ENCODE measurements at places on chromosomes 5 and 9. TPM values are rescaled to one million over a fixed set of nuclear protein-coding genes. Genes with fewer than 3 reads are reported as not detected.

IRX2 gene
- 23.2 TPM for polyA plus RNA-seq

NXNL2 gene
- 2.7 TPM for polyA plus RNA-seq

DNA sequence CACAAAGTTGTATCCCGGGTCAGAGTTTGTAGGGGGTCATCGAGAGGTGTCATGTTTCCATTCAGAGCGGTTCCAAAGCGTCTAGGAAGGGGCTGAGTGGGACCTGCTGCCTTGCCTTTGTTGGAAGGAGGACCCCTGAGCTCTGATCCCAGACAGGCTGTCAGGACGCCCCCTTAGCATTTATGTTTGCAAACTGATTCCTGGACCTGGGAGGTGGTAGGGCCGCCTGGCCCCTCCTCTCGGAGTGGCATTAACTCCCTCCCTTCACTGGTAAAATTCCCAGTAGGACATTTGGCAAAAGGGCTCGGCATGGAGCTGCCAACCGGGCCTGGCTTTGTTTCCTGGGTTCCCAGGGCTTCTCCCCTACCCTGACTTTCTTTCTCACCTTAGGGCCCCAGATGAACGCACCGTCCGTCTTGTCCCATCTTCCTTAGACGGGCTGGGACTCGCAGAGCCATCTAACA lies 2.5 kb downstream of the JADE2 start:
- DNase-seq: no peak

DNA sequence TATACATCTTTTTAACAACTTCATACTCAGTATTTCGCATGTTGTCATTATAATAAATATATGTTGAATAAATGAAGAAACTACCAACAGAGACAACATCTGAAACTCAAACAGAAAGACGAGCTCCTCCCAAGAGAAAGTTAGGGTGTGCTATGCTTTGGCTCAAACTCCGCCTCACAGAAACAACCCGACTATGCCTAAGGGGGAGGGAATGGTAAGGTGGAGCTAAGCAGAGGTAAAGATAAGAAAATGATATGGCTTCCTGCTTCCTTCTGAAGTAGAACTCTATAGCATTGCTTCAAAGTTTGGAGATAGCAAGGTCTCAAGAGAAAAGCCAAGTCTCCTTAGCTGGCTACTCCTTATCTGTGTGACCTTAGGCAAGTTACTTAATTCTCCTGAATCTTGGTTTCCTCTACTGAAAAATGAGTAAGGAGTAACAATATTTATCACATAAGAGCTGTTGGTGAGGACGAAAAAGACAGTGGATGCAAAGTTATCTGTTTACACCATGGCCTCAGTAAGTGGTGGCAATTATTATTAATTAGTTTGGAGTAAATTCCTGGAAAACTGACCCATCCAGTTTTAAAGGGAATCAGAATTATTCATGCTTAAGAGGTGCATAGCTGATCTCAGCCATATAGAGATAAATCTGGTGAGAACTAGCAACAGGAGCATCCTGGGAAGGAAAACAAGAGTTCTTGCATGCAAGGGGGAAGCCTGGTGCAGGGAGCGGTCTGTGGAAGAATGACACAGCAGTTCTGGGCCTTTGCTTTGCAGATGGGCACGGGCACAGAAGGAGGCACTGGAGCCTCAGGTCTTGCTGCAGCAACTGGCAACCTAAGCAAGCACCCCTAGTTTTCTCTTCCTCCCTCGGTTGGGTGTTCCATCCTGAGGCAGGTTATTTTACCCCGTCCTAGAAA lies 73.3 kb downstream of the GLIS3 start:
- no peak for DNase-seq

SPINK6 gene
- not detected for polyA plus RNA-seq

TRPM3 gene
- polyA plus RNA-seq: 16.7 TPM

DNA sequence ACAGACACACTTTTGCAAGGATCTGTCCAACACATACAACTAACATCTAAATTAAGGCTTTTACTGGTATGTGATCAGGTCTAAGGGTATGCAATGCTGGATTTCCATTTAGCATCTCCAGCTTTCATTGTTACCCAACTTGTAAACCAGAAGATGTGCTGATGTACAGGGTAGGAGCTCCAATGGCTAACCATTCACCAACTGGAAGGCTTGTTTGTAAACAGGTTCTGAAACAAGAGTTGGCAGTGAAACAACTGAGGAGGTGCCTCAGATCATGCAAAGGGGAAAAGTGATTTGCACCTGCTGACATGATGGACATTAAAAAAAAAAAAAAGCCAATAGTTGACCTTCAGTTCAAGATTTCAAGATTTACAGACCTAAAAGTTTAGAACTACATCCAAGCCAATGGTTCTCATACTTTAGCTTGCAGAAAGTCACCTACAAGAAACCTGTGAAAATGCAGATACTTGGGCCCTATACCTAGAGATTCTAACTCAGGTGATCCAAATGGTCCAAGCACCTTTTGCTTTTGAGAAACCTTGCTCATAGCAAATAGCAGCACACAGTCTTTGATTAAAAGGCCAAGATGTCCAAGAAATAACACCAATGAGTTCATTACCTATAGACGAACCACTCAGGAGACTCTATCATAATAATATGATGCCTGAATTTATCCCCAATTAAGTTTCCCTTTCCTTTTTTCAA lies 64.0 kb upstream of the GLRX start:
- no peak for DNase-seq

DNA sequence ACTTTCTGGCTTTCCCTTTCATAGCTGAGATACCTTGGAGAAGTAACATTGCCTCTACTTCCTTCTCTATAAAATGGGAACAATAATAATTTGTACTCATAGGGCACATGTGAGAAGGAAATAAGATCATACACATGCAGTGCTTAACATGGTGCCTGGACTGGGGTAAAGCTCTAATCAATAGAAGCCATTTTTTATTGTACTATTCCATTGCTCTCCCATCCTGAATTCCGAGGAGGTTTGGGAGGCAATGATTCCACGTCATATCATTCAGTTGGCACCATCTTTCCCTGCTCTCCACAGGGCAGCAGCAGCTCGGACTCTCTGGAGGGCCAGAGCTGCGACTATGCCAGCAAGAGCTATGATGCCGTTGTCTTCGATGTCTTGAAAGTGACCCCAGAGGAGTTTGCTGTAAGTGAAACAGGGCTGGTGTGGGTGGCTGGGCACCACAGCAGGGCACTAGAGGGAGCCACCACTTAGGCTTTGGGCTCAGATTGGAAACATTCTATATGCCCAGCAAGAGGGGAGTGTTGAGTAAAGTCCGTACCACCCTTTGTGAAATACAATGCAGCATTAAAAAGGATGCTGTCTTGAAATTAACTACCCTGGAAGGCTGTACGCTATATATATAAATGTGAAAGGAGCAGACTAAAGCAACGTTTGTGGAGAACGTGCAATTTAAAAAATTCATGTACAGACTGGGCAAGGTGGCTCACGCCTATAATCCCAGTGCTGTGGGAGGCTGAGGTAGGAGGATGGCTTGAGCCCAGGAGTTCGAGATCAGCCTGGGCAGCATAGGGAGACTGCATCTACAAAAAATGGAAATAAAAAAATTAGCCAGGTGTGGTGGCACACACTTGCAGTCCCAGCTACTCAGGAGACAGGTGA lies 51.2 kb downstream of the RALGPS1 start:
- no peak for DNase-seq

OR5C1 gene
- not detected for polyA plus RNA-seq

SPATA31D1 gene
- polyA plus RNA-seq: not detected

DNA sequence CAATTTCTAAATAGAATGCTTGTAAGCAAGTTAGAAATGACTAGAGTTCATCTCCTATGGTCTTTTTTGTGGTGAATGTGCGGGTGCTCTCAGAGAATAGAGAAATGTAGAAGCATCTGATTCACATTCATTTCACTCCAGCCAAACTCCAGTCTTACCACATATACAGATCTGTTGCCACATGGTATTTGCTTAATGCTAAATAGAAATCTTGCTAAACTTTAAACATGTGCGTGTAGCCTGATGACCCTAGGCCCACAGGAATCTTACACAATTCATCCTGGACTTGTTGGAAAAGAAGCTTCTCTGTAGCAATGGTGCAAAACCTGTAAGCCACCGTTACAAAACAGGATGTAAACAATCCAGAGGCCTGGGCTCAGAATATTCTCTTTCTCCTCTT lies 135.2 kb downstream of the PCSK1 start:
- no peak for DNase-seq

FBXL17 gene
- polyA plus RNA-seq: 34.0 TPM

DNA sequence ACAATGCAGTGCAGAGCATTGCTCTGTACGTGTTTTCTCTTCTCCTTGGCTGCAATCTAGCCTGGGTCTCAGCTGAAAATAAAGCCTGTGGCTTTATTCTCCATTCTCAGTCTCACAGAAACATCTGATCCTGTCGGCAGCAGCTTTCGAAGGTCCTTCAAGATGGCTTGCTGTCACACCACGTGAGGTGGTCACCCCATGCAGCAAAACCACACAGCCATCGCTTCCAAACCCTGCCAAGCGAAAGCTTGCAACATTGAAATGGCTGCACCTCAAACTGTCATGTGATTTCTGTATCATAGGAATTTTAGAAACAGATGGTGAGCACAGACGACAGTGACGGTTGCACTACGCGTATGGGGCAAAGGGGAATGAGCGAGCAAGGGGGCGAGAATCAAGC lies 98.5 kb upstream of the SMARCA2 start:
- peak; percentile 84 for DNase-seq

- DNase-seq: no peak
Measured at GRCh38 chr5:68592351-68592750, 376.8 kb downstream of the PIK3R1 start.

GRCh38 chr9:18020121-18020745 lies 441.4 kb downstream of the SH3GL2 start:
- DNase-seq: no peak

- DNase-seq: no peak
Measured at GRCh38 chr5:6822068-6822467, 108.8 kb downstream of the TENT4A start.

DNA sequence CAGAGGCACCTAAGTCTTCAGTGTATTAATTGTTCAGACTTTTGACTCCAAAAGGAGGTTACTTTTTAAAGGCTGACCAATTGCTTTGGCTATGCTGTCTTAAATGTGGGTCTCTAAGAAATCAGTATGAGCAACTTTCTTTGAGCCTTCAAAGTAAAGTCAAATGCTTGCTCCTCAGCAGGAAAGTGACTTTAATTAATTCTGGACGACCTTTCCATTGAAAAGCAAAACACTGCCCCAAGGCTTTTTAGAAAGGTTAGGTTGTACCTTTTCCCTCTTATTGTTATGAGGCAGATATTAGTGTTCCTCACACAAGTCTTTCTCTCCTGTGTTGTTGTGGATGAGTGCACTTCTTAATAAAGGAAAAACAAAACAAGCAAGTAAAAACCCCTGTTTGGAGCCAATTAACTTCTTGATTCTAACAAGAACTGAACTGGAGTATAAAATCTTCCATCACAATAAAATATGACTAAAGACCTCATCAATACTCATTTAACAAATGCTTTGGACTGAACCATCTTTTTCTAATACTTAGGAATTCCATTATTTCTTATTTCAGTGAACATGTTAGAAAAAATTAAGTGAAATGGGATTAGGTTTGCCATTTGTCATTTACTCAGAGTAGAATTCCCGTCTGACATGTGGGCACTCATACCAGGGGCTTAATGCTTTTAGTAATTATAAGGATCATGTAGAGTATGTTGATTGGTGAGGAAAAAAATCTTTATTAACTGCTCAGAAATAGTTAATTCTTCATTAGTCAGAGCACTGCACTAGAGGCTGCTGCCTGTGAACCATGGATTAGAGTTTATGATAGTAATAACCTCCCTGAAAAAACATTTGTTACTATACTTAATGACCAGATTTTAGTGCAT lies 159.1 kb upstream of the ZNF608 start:
- DNase-seq: no peak

- no peak for DNase-seq
Measured at GRCh38 chr9:106056328-106056727, 362.0 kb downstream of the TMEM38B start.

KIAA0825 gene
- polyA plus RNA-seq: 2.9 TPM

GRCh38 chr5:61525512-61526206 lies 193.6 kb downstream of the ZSWIM6 start:
- DNase-seq: peak; percentile 26

DNA sequence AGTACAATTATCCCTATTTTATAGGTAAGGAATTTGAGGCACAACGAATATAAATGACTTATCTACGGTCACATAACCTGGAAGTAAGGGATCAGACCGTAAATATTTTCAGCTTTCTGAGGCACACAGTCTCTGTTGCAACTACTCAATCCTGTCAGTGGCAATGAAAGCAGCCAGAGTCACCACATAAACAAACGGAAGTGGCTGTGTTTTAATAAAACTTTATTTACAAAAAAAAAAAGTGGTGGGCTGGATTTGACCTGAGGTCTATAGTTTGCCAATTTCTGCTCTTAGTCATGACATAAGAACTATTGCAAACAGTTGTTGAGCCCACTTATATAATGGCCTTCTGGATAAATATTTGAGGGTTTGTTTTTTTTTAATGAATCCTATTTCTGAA lies 29.6 kb downstream of the ZNF366 start:
- no peak for DNase-seq

DNA sequence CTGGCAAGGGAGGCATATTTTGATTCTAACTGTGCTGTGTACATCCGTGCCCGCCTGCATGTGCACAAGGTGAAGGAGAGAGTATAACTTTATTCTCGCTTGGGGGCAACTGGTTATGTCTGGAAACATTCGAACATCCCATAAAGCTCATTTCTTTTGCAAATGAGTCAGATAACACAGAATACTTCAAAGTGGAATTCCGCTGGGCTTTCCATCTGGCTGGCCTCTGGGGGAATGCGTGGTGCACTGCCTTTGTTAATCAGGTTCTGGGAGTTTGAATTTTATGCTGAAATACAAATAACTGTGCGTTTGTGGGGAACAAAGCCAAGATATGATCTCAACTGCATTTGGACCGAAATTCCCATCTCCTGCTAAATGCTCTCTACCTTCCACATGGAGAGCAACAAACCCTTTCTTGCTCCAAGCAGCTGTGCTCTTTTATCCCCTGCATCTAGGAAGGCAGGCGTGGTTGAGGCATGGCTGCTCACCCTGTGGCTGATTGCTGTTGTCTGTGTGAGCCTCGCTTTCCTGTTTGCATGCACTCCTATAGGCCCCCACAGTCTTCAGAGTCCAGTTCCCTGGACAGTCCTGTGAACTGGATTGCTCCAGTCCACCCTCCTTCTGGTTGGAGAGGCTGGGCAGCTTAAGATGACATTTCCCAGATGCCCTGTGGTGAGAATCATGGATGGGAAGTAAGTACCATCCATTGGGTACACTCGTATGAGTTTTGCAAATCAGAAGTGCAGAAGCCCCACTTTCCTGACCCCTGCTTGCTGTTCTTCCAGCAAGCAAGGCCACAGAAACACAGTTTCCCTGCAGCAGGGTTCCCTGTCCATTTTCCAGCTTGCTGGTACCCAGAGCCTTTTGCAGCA lies 82.9 kb upstream of the ALDH1B1 start:
- no peak for DNase-seq

DNA sequence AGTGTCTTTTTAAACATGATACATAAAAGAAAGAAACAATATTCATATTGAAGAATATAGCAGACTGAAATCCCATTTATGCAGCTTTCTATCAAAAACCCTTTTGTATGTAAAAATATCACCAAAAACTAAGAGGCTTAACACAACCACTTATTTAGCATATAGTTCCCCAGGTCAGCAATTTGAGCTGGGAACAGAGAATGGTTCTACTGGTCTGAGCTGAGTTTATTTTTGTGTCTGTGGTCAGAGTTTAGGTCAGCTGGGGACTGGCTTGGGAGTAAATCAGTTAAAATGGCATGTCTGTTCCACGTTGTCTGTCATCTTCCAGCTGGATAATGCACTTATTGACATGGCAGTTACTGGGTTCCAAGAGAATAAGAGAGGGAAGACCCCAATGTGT lies 165.0 kb downstream of the TMEM232 start:
- no peak for DNase-seq

All from spinal cord (tissue), 10 donors.